ENCODE measurements at places on chromosomes 3 and 15.

GRCh38 chr3:165523801-165524200, 313.4 kb downstream of the BCHE start:
- peak; percentile 43 for DNase-seq

- no peak for DNase-seq
Measured at GRCh38 chr3:127103080-127103479, 89.9 kb upstream of the PRR23E start.

DNA sequence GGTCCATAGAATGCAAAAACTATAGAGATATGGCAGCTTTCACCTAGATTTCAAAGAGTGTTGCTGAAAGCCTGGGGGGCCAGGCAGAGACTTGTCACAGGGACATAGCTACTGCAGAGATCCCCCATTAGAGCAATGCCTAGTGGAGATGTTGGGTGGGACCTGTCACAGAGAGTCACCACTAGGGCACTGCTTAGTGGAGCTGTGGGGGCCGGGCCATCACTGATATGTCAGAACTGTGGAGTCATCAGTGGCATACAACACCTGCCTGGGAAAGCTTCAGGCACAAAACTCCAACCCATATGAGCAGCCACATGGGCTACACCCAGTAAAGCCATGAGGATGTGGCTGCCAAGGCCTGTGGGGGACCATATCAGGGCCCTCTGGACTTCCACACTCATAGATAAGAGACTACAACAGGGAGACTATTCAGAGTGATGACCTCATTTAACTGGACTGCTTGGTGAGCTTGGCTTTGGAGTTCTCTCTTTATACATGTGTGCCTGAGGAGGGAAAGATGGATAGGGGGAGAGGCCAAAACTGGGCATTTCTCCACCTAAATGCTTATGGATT, 176.3 kb downstream of the ZNF621 start:
- no peak for DNase-seq

DNA sequence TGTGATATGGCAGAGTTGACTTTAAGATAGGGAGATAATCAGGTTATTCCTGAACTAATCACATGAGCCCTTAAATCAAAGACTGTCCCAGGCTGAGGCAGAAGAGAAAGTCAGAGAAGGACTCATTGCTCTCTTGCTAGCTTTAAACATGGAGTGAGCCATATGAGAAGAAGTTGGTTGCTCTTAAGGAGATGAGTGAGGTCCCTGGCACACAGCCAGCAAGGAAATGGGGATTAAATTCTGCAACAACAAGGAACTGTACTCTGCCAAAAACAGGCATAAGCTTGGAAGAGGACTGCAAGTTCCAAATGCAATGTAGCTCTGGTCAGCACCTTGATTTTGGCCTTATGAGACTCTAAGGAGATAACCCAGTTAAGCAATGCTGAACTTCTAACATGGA, 457.0 kb downstream of the PLOD2 start:
- DNase-seq = peak; percentile 53

GRCh38 chr3:107222907-107223306, 154.3 kb upstream of the CCDC54 start:
- peak; percentile 70 for DNase-seq

- DNase-seq = peak; percentile 14
Measured at GRCh38 chr3:46406788-46407611, at the start of the genes CCR5AS and CCRL2. Gene CCR5AS (minus strand): TSS chr3:46407066. Gene CCRL2 (plus strand): TSS chr3:46407259. CDS start chr3:46408080, 821 bp downstream.

DNA sequence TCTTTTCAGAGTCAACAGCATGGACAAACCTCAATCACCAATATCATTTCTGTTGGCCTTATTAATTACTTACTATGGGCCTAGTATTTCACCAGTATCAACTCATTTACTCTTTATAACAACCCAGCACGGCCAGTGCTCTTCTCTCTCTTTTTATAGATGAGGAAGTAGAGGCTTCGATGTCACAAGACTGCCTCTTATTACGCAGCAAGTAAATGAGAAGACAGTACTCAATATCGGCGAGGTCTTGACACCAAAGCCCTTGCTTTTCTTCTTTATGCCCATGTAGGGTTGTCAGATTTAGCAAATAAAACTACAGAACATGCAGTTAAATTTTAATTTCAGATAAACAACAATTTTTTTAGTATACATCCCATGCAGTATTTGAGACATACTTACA, 99.0 kb upstream of the KCNMB2 start:
- no peak for DNase-seq

GRCh38 chr3:31193871-31194270, 299.4 kb upstream of the GADL1 start:
- peak; percentile 20 for DNase-seq

DNA sequence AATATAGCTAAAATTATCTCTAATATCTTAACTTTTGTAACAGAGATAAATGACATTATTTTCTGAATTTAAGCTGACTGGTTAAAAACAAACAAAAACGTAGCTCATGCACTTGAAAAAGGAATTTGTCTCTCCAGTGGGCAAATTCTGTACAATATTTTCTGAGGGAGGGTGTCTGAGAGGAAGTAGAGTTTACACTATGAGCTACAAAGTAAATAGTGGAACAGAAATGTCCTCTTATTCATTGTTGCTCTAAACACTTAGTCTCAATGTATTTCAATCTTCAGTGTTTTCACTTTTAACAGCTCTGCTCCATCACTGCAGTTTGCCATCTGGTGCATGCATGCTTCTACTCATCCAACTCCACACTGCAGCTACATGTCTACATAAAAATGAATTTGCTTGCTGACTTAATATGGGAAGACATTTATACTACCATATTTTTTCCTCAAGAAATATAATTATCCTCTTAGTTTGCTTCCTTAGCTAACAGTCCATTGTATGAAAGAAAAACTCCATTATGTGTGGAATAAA, 817.4 kb upstream of the LMCD1 start:
- DNase-seq = no peak

DNA sequence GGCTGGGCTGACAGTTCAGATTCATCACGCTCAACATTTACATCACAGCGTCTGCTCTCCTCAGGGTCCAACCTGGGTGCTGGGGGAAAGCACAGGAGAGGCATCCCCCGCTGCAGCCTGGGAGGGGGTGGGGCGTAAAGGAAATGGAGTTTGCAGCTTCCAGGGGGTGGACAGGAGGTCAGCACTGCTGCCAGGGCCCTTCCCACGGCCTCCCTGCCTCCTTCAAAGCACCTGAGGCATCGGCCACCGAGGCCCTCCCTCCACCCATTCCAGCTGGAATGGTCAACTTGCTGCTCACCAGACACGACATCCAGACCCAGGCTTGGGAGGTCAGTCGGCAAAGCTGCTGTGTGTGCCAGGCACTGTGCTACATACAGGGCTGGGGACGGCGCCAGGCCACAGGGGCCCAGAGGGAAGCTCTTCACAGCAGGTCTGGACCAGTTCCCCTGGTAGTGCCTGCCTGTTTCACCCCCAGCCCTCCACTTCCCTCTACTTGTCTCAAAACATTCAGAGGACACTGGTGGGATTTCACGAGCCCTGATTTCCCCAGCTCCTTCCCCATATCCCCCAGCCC, 120.7 kb downstream of the ANP32A start:
- no peak for DNase-seq

GRCh38 chr3:161560008-161560637, 63.5 kb downstream of the OTOL1 start:
- peak; percentile 55 for DNase-seq

DNA sequence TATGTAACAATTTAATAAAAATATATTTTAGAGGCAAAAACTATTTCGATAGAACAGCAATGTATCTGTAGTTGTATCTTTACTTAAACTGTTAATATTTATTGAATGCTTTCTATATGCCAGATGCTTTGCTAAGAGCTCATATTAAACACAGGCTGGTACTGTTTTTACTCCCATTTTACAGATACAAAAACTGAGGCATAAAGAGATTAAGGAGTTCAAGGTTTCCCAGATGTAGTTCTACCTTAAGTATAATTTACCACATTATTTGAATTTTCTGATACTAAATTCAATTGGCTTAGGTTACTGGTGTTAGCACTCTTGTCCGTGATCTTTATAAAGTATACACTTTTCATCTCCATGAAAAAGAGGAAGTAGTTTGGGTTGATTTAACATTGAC, 149.8 kb downstream of the ROBO2 start:
- no peak for DNase-seq

DNA sequence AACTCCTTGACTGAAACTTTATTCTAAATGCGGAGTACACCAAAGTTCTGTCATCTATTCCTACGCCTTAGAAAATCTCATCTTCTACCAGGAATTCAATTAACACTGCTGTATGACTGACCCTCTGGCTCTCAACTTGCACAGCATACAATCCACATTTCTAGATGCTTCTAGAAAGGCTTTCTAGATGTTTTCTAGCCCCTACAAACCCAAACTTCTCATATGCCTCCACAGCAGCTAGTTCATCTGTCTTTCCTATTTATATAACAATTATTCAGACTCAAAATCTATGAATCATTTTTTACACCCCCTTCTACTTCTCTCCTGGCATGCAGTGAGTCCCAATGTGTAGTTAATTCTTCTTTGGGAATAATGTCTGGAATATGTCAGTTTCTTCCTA, 13.2 kb downstream of the INO80 start:
- DNase-seq = peak; percentile 3

DNA sequence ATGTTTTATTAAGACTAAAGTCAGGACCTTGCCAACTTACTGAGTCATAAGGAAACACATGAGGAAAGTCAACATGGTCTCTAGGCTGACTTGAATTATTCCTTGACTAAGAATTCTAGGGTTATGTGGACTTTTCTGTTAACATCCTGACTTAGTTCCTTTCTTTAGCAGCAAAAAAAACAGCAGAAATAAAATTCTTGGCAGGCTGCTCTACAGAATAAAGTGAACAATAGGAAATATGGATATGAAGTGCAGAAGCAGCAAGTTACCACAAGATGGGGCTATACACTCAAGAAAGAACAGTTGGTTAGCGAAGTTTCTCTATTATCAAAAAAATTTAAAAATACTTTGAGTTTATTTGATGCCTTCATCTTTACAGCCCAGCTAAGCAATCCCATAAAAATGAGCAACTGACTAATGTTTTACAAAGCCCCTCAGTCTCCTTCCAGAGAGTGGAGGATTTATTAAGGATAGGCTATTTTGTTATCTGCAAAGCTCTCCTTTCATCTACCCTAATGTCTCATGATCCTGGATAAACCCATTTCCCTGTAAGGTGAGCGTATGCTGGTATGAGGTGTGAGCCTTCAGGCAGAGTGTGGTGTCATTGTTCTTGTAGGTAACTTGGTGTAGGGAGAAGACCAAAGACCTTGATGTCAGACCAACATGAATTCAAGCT, 23.1 kb upstream of the MCCC1 start:
- DNase-seq = peak; percentile 49

- no peak for DNase-seq
Measured at GRCh38 chr3:38627956-38628355, 21.5 kb downstream of the SCN5A start.

All from fibroblast of skin of right quadriceps (primary cell).